ENCODE measurements at places on chromosomes 11 and 22.

GRCh38 chr22:32998373-32998772 is 59.8 kb downstream of the SYN3 start:
- no peak for DNase-seq

DNA sequence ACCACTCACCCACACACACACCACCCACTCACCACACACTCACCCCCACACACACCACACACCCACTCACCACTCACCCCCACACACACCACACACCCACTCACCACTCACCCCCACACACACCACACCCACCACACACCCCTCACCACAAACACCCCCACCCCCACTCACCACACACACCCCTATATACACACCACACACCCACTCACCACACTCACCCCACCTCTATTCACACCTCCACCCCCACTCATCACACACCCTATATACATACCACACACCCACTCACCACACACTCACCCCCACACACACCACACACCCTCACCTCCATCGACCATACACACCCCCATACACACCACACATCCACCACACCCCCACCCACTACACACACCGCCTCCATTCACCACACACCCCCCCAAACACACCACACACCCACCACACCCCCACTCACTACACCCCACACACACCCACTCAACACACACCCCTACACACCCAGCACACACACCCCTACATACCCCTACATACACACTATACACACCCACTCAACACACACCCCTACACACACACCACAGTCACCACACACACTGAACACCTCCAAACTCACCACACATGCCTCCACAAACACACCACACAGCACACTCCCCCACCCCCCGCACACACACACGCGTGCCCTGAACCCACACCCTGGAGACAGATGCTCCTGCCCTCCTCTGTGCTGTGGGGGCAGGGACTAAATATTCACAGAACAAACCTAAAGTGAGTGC is 19.0 kb upstream of the TTLL12 start:
- no peak for DNase-seq

DNA sequence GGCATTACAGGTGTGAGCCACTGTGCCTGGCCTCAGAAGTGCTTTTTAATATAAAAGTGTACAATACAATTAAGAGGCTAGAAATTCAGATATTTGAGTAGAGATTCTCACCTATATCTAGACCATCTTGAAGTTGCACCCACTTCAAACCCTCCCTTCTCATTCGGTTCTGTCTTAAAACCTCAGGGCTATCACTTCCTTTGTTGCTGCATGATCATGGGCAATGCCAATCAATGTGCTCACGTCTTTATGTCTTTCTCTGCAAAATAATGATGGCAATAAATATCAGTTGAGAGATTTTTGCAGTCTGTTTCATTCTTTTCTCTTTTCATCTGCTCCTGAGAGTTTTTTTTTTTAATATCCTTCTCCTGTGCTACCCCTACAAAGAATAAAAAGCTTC is 9.3 kb upstream of the NUP160 start:
- no peak for DNase-seq

DNA sequence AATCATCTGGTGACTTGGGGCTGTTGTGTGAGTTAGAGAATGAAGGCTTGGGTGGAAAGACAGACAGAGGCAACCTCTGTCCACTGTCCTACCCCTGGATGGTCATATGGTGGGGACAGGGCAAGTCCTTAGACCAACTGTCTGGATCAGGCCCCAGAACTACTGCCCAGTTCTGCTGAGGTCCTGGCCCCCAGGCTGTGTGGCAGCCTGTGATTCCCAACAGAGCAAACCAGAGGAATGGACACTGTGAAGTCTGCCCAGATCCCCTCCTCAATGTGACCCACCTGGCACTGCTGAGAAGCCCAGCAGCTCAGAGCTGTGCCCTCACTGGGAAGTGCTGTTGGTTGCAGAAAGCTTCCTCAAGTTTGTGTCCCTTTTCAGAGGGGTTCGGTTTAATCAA is 69.0 kb downstream of the GGTLC2 start:
- DNase-seq, result no peak

DNA sequence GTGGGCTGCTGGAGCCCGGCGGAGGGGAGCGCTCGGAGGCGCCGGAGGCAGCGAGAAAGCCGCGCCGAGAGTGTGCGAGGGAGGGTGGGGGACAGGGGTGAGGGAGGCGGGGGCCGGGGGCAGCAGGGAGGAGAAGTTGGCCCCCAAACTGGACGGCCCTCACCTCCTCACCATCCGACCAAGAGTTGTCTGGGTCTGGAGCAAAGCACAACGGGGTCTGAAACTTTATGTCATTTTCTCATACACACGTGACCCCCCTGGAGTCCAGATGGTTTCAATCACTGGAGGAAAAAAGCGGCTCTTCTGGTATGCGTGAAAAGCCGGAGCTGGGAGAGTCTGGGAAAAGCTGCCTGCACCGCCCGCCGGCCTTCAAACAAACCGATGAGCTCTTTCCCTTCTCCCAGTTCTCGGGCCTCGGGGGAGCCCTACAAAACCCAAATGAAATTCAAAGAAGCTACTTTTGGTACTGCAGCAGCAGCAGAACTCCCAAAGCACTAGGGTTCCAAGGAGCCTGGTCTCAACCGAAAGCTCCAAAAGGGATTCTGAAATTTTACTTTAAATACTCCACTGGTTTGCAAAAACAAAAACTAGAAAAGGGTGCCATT is 39.7 kb upstream of the AKIP1 start:
- peak; percentile 56 for DNase-seq

DNA sequence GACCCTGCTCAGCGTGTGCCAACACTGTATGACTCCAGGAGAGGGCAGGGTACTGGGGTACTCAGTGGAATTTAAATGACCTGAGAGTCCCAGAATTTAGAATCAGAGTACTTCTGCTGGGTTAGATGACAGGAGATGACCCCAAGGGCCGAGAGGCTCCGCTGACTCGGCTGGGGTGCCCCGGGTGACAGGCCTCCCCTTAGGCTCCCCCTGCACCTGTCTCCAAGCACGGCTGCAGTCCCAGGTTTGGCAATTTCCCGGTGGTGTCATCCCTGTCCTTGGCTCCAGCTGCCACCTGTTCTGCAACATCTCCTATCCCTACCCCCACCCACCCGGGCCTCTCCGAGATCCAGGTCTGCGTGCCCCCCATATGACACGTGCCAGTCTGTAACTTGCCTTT is 1.3 kb downstream of the ACTN3 start:
- DNase-seq, result no peak

GRCh38 chr11:95833378-95833777 is 43.1 kb downstream of the CEP57 start:
- DNase-seq, result no peak

DNA sequence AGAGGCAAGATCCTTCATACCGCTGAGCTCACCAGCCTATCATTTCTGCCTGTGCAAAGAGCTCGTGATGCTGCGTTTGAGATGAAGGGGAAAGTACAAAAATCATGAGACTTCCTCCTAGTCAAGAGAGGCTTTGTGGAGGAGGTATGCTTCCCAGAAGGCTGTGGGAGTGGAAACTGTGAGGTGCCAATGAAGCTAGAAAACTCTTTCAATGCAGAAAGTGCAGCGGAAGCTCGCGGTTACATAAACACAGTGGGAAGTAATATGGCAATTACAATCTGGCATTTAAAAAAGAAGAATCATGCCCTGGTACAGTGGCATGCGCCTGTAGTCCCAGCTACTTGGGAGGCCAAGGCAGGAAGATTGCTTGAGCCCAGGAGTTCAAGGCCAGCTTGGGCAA is 134.8 kb downstream of the EHF start:
- DNase-seq, result peak; percentile 29

DNA sequence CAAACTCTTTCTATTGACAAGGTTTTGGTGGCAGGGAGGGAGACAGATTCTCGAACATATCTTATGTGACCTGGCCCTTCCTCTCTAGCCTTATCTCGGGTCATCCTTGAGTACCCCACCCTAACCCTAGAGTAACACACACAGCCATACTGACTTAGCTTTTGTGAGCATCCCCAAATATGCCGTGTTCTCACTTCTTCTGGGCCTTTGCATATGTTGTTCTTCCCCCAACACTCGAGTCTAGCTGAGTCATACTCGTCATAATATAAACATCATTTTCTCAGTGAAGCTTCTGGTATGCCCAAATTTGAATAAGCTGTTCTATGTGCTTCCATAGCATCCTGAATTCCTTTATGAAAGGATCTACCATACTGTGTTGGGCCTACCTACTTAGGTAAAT is 8.0 kb downstream of the TTC17 start:
- no peak for DNase-seq

DNA sequence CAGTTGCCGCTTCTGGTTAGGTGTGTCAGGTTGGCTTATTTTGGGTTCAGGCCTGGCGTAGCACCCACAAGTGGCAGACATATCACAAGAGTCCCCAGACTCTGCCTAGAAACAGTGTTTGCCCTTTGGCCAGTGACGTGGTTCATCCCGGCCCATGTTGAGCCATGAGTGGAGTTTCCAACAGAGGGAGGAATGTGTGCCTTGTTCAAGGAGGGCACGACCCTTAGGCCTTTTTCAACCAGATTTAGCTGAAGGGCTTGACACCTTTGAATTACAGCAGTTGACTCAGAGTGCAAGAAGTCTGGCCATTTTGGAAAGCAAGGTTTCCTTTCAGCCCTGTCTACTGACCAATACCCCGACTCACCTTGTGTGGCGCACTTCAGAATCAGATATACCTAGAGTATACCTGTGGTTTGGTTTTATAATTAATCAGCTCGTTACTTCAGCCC is 15.1 kb upstream of the AIFM3 start:
- no peak for DNase-seq

GRCh38 chr11:15113381-15113780 is 1.3 kb upstream of the INSC start:
- DNase-seq, result no peak

GRCh38 chr22:38467438-38467903 is 425 bp upstream of the KDELR3 start:
- peak; percentile 76 for DNase-seq

DNA sequence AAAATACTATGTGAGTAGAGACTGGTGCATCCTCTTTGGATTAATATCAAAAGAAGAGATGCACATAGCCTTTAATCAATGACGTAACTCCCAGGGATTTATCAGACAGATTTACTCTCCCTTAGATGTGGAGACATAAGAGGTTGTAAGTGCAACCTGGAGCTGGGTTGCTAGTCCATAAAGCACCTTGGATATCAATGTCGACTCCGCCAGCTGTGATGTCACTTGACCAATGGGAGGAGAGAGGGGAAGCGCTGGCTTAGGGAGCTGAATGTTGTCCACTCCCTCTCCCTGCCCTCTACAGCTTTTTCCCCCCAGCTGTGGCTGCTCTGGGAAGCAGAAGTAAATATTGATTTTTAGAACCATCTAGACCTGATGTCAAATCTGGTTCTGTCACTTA is 28.9 kb upstream of the TMEM86A start:
- DNase-seq, result no peak

DNA sequence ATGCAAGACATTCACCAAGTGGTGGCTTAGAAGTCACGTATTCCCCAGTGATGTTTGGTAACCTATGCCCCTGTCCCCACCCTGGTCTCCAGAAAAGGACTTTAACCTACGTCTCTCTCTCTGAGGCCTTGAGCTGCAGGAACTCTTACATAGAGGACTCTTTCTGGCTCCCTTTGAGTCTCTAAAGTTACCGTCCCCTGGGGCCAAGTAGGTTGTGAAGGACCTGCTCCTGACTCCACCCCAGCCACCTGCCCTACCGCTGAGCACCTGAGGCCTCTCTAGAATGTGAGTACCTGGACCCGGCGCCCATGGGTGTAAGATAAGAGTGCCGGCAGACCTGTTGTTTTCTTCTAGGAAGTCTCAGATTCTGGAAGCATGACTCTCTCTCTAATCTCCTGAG is 95.4 kb downstream of the TIMP3 start:
- no peak for DNase-seq

- no peak for DNase-seq
Measured at GRCh38 chr11:72988821-72989220, 153.3 kb downstream of the FCHSD2 start.

GRCh38 chr11:75499423-75500190 is 26.1 kb downstream of the GDPD5 start:
- no peak for DNase-seq

- peak; percentile 36 for DNase-seq
Measured at GRCh38 chr22:22933807-22934542, 46.4 kb downstream of the IGLL5 start.

GRCh38 chr11:88016392-88017170 is 158.7 kb downstream of the RAB38 start:
- peak; percentile 55 for DNase-seq

GRCh38 chr11:43852057-43852636 is 28.5 kb upstream of the ALKBH3 start:
- peak; percentile 64 for DNase-seq

DNA sequence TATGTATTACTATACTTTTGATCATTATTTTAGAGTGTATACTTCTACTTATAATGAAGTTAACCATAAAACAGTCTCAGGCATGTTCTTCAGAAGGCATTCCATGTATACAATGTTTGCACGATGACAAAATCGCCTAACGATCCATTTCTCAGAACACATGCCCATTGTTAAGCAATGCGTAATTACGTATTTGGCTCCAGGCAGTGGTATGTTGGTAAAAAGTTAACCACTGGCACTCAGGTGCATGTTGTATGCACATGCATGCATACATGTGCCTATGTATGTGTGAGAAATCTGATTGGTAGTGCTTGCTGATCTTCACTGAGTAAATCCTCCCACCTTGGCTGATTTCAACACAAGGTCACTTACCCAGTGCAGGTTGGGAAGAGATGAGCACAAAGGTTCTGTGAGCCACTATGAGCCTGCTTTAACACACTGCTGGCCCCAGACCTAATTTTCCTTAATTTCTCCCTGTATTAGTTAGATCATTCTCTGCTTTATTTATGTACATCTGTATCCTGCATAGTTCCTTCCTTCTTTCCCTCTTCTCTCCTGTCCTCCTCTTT is 164.6 kb downstream of the ARHGAP42 start:
- DNase-seq, result no peak

- no peak for DNase-seq
Measured at GRCh38 chr11:28911829-28912228, 803.6 kb downstream of the METTL15 start.

DNA sequence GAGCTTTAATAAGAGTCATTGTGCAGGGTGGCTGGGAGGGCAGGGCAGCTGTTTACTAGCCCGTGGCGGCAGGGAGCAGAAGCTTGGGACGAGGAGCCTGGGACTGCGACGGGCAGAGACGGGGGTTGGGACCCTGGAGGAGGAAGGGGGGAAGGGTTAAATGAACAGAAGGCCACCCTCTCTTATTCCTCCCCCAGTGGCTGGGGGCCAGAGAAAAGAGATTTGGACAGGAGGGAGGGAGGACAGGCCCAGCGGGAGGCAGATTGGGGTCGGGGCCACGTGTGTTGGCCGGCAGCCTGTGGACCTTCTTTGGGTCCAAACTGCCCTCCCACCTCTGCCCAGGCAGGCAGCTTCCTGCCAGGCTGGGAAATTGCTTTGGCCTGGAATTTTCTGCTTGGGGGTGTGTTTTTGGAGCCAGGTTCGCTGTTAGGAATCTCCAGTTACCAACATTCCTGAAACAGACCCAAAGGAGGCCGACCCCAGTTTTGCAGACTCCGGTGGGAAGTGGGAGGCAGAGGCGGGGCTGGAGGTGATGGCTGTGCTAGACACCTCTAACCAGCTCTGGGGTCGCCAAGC is 50.2 kb downstream of the APOL3 start:
- DNase-seq, result no peak
